ENCODE measurements at places on chromosomes 13 and 19. TPM values are rescaled to one million over a fixed set of nuclear protein-coding genes. Genes with fewer than 3 reads are reported as not detected.

DNA sequence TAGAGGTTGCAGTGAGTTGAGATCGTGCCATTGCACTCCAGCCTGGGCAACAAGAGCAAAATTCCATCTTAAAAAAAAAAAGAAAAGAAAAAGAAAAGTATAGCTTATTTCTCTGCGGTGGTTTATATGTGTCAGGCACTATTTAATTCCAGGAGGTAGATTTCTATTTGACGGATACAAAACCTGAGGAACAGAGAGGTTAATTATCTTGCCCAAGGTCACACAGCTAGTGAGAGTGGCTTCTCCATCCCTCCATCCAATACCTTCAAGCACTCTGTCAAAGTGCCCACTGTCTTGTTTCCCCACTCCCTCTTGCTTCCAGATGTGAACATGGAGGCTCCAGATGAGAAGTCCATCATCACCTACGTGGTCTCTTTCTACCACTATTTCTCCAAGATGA lies 34.8 kb downstream of the SPTBN4 start:
- DNase-seq: no peak

- DNase-seq: no peak
Measured at GRCh38 chr19:8675066-8675465, 23.5 kb downstream of the ACTL9 start.

- no peak for DNase-seq
Measured at GRCh38 chr13:41696163-41697003, 239.0 kb downstream of the RGCC start.

GRCh38 chr13:79062291-79062690 lies 343.8 kb downstream of the RBM26 start:
- no peak for DNase-seq

- no peak for DNase-seq
Measured at GRCh38 chr19:38452430-38453366, 19.2 kb downstream of the RYR1 start.

Gene ZNF177
- total RNA-seq: 0.83 TPM

- DNase-seq: no peak
Measured at GRCh38 chr19:49713236-49713845, 22.4 kb downstream of the CPT1C start.
